ENCODE measurements at places on chromosomes 7 and 10. TPM values are rescaled to one million over a fixed set of nuclear protein-coding genes. Genes with fewer than 3 reads are reported as not detected.

SPDYE6 gene
- total RNA-seq: not detected

PNLIPRP1 gene
- total RNA-seq: not detected

ANKRD61 gene
- under 0.01 TPM for total RNA-seq

PNLIP gene
- not detected for total RNA-seq

LRIT2 gene
- not detected for total RNA-seq

EZH2 gene
- total RNA-seq: 8.0 TPM
